ENCODE measurements at places on chromosomes 7 and 10.

DNA sequence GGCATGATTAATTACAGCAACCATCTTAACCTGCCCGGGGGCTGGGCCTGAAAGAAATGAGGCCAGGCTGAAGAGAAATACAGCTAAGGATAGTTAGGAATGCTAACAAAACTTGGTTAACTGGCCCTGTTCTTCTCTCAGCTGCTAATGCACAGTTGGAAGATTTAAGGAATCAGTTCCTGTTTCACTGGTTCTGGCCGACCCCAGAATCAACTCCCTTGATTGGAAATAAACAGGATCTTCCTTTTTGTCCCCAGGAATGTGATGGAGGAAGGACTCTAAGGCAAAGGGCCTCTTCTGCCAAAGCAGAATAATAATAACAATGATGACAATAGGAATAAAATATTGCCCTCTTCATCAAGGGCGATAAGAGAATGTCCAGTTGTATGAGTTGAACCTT, 3.5 kb upstream of the LRMDA start:
- no peak for DNase-seq

DNA sequence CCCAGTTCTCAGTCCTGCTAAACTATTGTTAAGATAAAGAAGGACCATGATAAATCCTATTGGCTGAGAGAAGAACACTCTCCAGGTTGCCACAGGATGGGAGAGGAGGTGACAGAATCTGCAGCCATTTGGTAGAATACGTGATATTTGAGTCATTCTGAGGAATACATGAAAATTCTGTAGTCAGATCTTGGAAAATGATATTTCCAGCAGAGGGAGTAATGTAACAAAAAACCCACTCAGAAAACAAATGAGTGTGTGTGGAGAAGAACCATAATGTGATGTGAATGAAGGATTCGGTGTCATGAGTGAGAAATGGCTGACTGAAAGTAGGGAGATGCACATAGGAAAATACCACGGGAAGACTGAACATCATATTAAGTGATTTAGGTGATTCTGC, 128.5 kb upstream of the PFKP start:
- DNase-seq, result no peak

GRCh38 chr7:131774419-131775220, 218.2 kb upstream of the PODXL start:
- no peak for DNase-seq

DNA sequence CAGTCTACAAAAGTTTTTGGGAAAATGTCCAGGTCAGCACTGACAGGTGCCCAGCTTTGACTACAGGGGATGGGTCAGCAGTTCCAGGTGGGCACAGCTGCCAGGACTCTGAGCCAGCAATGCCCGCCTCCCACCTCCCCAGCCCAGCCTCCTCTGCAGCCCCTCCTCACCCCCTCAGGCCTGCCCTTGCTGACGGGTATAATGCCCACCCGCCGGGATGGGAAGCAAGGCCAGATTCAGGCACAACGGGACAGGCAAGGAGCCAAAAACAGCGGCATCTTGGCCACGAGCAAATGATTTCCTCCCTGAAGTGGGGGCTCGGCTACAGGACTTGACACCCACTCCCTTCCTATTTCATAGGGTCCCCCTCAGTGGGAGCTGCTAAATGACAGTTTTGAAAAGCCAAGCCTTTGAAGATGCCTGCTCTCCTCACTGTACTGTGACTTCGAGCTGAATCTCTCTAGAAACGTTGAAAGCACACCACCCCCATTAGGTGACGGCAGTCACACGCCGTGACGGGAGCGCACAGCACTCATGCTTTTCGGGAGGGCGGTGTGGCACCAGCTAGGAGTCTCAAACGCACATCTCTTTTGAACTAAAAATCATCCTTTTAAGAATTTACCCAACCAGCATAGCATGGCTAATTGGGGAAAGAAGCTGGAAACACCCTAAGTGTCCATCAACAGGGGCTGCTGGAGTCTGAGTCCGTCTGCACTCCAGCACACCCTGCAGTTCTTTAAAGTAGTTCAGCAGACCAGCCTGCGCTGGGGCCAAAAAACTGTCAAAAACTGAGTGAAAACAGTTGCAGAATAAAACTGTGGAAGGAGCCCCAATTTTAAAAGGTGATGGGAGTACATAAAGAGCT, 29.6 kb downstream of the MAD1L1 start:
- DNase-seq, result no peak

DNA sequence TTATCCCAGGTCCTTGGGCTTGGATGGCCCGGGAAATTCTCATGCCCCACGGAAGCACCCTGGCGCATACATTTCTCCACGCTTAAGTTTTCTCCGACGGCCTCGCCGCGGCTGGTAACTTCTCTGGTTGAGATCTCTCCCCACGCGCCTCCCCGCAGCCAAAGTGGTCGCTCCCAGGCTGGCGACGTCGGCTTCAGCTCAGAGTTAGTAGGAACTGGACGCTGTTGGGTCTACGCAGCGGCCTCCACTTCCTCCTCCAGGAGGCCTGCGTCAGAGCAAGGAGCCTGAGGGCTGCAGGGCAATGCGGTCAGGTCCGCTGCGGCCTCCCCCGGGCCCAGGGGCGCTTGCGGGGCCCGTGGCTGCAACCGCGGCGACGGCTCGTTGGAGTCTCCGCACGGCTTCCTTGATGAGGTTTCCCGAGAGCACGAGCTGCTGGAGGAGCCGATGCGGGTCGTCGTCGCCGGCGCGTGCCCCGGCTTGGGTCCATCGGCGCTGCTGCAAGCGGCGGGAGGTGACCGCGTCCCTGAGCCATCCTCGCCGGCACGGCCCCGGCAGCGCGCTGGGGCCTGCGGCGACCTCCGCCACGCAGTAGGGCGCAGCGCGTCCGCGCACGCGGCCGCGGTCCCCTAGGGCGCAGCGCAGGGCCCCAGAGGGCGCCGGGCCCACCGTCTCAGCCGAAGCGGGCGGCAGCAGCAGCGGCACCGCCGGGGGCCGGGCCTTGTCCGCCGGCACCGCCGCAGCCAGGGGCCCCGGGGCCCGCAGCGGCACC, 744 bp downstream of the FRAT2 start:
- DNase-seq, result no peak

DNA sequence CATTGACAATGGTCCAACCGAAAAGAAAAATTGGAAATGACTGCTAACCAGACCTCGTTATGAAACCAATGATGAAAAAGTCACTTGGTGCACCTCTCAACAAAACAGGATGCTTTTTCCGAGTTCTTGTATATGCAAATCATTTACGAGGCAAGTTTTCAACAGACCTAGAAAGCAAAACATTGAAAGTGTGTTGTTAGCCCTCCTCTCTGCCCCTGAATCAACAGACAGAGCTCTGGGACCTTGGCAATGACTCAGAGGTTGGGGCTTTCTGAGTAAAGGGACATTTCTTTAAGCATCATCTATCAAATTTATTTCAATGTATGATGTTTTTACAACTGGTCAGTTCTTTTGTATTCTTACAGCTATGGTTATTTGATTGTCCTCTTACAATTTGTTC, 16.3 kb upstream of the DKK1 start:
- DNase-seq, result no peak

DNA sequence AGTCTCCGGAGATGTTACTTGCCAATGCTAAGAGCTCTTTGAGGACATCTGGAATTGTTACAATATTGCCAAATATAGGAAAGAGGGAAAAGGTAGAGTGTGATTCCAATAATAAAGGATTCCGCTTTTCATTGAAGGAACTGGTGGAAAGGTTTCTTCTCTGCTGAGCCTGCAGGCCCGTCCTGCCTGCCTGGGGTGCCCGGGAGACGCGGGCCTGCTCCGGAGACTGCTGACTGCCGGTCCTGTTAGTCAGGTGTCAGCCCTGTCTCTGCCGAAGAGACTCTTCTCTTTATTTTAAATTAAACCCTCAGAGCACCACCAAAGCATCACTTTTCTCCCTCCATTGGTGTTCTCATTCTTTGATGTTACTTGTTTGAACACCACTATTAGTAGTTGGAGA, 2.2 kb downstream of the EGFR start:
- no peak for DNase-seq

DNA sequence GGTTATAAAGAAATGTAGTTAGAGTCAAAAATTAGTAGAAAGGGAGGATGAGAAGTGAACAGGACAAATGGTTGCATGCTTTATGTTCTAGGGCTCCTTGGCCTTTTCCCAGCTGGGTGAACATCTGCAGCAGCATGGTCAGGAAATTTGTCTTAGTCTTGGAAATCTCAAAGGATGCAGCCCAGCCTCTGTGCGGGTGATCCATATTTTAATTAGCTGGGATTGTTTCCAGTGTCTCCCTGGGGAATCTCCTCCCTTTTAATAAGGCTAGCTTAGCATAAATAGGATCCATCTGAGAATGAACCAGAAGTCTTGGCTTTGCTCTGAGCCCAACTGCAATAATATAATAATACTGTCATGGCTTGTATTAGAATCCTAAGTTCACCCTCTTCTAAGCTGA, 198.3 kb downstream of the PRKG1 start:
- DNase-seq, result no peak

DNA sequence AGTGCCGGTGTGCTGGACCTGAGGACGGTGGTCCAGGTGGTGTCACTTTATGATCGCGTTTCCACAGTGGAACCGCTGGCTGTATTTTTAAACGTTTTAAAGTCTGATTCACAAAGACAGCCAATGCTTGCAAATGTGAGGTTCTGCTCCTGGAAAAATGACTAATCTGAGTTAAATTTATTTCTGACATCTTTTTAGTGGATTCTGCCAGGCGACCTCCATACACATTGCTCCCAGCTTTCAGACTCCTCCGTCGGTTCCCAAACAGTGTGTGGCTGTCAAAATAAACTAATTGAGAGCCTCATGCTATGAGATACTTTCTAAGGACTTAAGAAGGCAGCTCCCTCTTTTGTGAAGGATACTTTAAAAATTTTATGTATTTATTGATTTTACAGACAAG, 12.7 kb upstream of the TTYH3 start:
- no peak for DNase-seq

GRCh38 chr10:103478671-103479070, 369 bp downstream of the CALHM3 start:
- DNase-seq, result no peak

DNA sequence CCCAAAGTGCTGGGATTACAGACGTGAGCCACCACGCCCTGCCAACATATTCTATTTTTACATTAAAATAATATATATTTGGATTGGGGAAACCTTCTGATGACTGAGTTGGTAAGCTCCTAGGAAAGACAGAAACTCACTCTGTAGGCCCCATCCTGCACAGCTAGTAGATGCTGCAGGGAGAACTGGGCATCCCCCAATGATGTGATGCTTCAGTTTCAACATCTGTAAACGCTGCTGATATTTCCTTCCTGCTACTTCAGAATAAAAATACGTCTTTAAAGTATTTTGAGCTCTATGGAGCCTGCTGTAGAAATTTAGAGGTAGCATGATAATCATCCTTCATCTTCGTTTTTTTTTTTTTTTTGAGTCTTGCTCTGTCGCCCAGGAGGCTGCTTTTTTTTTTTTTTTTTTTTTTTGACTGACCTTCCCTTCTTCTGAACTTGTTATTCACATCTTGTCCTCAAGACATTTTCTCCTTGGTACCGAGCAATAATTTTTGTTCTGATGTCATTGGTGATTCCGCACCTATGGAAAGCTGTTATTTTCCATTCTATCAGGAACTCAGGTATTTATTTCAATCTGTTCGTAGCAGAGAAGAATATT, 21.8 kb upstream of the INPP5F start:
- DNase-seq, result no peak

DNA sequence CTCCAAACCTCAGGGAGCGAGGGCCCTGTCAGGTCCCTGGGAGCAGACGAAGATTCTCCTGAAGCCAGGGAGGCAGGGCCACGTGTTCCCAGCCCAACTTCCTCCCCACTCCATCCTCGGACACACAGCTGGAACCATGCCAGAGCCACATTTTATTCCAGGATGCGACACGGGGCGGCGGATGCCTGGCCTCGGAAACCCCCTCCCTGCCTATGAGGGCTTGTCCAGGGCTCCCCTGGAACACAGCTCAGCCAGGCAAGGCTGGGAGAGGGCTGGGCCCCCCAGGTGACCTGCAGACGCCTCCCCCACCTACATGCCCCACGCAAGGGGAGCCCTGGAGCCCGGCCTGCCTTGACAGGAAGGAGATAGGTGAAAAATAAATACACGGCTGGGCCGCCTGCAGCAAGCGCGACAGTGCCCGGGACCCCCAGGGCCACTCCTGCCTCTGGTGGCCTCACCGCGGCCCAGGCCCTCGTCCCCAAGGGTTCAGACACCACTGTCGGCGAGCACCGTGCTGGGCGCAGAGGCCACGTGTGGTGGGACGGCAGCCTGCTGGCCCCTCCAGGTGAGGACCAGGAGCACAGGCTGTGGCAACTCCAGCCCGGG, 21.5 kb downstream of the GET4 start:
- no peak for DNase-seq

DNA sequence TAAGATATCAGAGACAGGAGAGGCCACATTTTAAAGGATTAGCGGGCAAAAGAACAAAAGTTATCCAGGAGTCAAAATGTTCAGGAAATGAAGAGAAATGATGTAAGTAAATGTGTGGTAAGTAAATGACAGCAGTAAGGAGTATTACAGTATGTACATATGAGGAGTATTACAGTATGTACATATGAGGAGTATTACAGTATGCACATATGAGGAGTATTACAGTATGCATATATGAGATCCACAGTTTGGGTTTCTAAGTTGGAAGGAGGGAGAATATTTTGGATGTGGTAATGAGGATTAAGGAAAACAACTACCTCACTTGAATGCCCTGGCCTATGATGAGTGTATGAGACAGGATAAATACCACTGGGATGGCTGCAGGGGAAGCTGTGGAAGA, 192.4 kb upstream of the DGKB start:
- DNase-seq, result no peak

- DNase-seq, result peak; percentile 52
These were observed 65.0 kb downstream of the VWA2 start for GRCh38 chr10:114304017-114304570.

GRCh38 chr7:128303643-128304042, 40.1 kb downstream of the RBM28 start:
- no peak for DNase-seq

- DNase-seq, result no peak
These were observed 47.7 kb downstream of the EMX2 start for GRCh38 chr10:117590101-117590875.

DNA sequence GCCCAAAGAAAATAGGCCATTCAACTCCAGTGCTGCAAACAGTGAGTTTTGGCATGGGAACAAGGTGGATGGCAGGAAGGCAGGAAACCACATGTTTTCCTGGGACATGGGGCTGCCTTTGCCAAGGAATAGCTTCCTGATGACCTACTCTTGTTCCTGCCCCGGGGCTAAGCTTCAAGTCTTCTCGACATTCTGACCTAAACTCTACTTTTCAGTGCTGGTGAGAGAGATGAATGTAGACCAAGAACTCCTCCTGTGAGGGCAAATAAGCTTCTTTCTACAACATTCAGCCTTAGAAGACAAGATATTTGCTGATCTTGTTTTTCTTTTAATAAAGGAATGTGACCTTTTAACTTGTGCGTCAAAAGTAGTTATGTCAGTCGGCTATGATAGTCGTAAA, 199.0 kb downstream of the GPR37 start:
- no peak for DNase-seq

DNA sequence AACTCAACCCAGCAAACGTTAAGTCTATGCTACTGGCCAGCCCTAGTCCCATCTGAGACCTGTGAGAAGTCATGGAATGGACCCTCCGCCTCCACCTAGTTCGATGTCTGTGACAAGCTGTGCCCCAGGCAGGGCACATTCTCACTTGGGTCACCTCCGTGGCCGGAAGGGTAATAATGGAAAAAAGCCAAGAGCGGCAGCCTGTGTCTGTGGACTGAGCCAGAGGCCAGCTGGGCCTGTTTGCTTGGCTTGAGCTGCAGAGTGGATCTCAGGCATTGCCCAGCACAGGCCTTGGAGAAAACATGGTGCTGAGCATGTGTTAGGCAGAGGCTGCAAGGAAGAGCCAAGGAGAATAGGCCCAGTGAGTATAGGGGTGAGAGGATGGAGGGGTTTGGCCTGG, 97.8 kb downstream of the GALNT17 start:
- DNase-seq, result no peak

GRCh38 chr7:27192546-27193334, 7.2 kb downstream of the HOXA13 start:
- no peak for DNase-seq
